HL-60 (cell line): ENCODE measurements at places on chromosomes 3 and 15.

- no peak for DNase-seq
Observed at GRCh38 chr15:96038650-96039049, 291.9 kb upstream of the NR2F2 start.

- no peak for DNase-seq
Observed at GRCh38 chr15:100337096-100338044, 4.4 kb downstream of the ADAMTS17 start.

GRCh38 chr15:78129751-78130287 is 1.4 kb downstream of the CIB2 start:
- no peak for DNase-seq

DNA sequence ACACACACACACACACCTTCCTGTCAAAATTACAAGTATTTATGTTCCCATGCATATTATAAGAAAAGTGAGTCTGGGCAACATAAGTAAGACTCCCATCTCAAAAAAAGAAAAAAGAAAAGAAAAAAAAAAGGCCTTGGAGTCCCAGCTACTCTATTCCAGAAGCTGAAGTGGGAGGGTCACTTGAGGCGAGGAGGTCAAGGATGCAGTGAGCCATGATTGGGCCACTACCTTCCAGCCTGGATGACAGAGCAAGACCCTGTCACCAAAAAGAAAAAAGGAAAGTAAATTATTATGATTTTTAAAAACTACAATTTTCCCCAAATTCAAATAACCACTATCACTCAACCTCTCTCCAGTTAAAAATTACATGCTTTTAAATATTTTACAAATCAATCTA is 113.1 kb downstream of the STAG1 start:
- DNase-seq: no peak

- no peak for DNase-seq
Observed at GRCh38 chr3:108297647-108298046, 1.3 kb downstream of the HHLA2 start.
